ENCODE measurements at places on chromosomes 2 and 18.

- no peak for DNase-seq
These were observed 883.7 kb downstream of the TSN start for GRCh38 chr2:122639176-122639575.

DNA sequence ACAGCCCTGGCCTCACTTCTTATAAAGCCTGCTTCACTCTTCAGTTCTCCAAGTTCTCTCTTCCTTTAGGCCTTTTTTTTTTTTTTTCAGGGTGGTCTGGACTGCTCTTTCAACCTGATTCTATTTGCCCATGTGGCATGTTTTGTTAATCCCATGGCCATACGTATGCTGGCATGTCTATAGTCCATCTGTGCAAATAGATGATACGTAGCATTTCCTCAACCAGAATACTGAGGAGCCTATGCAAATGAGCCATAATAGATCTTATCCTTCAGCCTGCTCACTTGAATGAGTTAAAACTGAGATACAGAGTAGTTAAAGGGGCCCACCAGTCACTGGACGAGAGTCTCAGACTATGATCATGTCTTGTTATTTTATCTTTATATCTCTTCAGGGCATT lies 265.2 kb upstream of the CXCR4 start:
- DNase-seq: no peak

DNA sequence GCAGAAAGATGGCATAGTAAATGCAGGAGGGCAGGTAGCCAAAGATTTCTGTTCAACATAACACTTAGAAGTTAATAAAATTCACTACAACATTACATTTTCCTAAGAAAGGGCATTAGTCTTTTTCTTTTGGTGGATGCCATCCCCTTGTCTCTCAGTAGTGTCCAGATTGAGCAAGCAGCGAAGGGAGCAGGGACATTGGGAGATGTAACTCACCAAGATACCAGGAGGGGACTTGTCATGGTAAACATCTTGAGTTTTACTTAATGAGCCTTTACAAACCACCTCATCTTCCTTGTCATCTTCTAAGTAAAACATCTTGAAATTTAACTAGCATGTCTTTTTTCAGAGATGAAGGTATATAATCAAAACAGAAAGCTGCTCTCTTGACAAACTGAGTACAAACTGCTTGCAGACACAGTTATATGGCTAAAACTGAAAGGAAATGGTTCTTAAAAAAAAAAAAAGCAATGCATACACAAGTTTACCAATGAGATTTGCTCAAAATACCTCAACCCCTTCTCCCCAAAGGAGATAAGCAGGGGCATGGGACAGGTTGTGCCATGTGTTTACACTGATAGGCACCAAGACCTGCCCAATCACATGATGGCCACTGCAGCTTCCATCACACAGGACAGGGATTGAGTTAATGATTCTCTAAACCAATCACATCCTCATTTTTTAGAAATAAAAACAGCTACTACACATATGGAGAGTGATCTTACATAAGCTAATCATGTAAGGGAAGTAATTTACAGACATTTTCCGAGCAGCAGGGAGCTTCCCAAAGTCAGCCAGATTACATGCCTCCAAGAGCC lies 30.3 kb downstream of the LPIN2 start:
- no peak for DNase-seq

GRCh38 chr2:238939074-238939473 lies 91.2 kb downstream of the TWIST2 start:
- no peak for DNase-seq

DNA sequence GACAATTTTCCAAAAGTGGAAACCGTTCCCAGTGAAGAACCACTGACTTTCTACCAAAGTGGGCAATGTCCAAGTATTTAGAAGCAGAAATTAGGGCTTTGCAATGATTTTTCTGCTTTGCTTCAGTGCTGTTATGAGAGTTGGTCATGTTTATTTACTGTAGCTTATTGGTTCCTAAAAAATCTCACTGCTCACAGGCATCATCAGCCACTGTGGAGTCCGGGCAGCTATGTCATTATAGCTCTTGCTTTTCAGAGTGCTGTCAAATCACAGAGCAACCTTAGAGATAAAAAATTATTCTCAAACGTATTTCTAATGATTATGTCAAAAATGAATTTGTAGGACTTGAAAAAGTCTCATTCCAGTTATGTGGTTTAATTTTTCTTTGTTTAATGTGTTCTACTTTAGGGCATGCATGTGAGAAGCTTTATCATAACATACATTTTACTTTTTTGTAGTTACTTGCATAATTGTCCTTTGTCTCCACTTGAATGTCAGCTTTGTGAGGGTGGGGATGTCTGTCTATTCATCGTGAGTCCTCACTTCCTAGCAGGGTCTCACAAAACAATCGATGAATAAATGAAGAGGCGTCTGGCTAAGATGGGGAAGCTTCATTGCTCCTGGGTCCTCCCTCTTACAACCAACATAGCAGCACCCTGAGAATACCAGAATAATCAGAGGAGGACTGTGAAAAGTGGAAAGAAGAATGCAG lies 117.6 kb downstream of the TPGS2 start:
- DNase-seq: no peak

DNA sequence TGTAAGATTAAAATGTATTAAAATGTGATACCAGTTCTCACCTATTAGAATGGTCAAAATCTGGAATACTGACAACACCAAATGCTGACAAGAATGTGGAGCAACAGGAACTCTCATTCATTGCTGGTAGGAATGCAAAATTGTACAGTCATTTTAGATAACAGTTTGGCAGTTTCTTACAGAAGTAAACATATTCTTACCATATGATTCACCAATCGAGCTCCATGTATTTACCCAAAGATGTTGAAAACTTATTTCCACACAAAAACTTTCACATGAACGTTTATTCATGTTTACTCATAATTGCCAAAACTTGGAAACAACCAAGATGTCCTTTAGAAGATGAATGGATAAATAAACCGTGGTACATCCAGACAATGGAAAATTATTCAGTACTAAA lies 1193.5 kb upstream of the ACVR2A start:
- no peak for DNase-seq

- DNase-seq: no peak
These were observed 65.3 kb upstream of the AMMECR1L start for GRCh38 chr2:127951026-127951425.

DNA sequence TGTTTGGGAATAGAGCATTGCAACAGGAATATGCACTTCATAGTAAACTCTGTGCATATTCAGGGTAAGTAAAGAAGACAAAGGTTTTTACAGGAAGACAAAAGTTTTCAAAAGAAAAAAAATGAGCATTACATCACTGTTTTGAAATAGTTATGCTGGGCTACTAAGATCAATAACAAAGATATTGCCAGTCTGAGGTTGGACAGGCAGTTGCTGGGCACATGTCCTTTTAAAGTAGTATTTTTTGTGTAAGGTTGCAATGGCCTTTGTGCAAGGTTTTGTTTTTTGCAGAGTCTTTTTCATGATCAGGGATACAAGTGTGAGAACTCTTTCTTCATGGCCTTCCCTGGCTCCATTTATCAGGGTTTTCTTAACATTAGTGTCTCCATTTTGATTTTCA lies 16.2 kb downstream of the IL1B start:
- DNase-seq: no peak

DNA sequence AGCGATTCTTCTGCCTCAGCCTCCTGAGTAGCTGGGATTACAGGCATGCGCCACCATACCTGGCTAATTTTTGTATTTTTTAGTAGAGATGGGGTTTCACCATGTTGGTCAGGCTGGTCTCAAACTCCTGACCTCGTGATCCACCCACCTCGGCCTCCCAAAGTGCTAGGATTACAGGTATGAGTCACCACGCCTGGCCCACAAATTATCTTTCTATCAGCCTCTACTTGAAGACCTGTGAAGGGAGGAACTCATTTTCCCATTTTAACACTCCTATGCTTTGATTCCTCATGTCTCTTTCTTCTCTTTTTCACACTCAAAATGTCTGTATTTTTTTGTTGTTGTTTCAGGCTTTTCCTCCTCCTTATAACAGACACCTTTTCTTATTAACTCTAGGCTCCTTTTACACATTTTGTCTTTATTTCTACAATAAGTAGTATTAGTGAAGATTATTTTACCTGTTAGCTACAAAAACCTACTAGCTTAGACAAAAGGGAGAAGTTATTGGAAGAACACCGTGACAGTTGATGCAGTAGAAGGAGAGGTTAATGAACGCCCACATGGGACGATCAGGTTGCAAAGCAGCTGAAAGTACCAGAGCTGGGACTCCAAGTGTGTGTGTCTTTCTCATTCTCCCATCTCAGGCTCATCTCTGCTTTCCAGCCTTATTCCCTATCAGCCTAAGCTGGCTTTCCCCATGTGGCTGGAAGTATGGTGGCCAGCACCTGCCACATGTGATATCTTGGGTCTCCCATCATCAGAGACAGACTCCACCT lies 97.6 kb upstream of the AGAP1 start:
- DNase-seq: no peak
